ENCODE measurements at places on chromosomes 2 and 18.

DNA sequence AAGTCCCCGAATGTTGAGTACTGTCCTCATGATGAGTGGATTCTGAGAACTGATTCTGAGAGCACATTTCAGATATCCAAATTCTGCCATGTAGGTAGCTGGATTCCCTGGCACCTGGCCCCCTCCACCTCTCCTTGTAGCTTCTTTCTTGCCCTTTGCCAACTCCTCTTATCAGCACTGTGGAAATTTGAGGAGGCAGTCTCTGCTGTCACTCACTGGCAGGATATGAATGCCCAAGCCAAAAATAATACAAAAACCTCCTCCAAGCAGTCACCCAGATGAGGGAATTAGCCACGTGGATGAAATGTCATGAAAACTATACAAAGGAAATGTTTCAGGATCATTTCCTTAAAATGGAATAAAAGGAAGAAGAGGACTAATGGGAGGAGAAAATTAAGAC, 276.8 kb downstream of the SETBP1 start:
- no peak for DNase-seq

DNA sequence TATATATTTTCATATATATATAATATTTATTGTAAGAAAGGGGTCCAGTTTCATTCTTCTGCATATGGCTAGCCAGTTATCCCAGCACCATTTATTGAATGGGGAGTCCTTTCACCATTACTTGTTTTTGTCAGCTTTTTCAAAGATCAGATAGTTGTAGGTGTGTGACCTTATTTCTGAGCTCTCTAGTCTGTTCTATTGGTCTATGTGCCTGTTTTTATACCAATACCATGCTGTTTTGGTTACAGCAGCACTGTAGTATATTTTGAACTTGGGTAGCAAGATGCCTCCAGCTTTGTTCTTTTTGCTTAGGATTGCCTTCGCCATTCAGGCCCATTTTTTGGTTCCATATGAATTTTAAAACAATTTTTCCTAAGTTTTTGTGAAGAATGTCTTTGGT, 320.1 kb downstream of the CDH2 start:
- DNase-seq, result no peak

DNA sequence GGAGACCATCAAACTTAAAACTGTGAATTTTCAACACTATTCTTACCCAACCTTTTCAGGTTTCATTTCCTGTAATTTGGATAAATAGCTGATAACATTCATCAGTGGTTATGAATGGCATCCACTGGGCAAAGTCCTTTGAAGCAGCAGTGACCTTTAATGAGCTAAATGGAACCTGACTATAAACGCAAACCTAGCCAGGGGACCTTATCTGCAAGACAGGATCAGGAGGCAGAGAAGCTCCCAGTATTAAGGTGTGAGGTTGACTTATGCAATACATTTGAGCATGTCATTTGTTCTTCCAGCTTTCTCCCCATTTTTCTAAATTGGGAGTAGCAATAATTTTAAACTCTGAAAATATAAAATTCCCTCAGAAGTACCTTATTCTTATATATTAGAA, 38.4 kb downstream of the CREG2 start:
- no peak for DNase-seq

DNA sequence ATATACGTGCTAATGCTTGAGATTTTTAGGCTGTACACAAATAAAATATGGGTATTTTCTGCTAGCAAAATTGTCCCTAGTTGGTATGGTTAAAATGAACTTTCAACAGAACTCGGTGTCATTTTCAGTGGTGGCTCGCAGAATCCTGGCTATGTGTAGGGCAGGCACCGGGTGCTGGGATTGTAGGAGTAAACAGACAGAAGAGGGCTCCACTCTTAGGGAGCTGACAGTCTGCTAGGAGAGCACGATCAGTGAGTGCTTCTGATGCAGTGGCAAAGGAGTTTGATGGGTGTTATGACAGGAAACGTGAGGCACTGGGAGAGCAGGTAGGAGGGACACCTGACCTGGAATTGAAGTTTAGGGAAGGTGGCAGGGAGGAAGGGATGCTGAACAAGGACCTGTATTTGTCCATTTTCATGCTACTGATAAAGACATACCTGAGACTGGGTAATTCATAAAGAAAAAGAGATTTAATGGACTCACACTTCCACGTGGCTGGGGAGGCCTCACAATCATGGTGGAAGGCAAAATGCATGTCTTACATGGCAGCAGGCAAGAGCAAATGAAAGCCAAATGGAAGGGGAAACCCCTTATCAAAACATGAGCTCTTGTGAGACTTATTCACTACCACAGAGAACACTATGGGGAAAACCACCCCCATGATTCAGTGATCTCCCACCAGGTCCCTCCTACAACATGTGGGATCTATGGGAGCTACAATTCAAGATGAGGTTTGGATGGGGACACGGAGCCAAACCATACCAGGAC, 105.4 kb upstream of the LCLAT1 start:
- no peak for DNase-seq

- DNase-seq, result peak; percentile 20
These were observed 114.8 kb upstream of the PTPRM start for GRCh38 chr18:7452331-7452730.

DNA sequence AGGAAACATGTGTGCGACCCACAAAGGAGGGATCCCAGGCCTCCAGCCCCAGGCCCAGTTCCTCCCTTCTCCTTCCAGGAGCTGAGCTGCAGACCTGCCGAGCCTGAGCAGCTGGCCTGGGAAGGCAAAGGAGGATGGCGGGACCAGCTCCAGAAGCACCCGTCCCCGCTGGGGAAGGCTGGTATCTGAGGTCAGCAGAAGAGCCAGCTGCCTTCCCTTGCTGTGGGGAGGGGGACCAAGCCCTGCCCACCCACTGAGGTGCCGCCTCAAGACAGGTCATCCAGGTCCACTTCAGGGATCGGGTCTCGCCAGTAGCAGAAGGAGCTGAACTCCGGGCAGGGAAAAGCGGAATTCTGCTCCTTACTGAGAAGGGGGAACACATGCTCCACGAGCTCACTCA, 73.2 kb downstream of the EMILIN2 start:
- no peak for DNase-seq

- DNase-seq, result no peak
These were observed 227.6 kb upstream of the ETAA1 start for GRCh38 chr2:67169417-67170140.

DNA sequence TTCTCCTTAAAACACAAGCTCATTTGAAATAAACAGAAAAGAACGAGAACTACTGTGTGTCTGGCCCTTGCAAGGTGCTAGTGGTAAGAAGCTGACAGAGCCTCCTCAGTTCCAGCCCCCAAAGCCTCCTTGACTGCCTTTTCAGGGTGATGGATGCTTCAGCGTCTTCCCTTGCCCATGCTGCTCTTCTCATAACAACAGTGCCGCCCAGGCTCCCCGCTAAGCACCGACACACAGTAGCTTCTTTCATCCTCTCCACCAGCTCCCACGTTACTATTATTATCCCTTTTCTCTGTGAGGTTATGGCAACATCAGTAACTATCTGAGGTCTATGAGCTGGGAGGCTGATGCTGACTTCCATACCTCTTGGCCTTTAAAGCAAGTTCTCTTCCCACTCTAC, 418.6 kb downstream of the TSN start:
- no peak for DNase-seq

- no peak for DNase-seq
These were observed 11.9 kb downstream of the MAL start for GRCh38 chr2:95037384-95037839.

DNA sequence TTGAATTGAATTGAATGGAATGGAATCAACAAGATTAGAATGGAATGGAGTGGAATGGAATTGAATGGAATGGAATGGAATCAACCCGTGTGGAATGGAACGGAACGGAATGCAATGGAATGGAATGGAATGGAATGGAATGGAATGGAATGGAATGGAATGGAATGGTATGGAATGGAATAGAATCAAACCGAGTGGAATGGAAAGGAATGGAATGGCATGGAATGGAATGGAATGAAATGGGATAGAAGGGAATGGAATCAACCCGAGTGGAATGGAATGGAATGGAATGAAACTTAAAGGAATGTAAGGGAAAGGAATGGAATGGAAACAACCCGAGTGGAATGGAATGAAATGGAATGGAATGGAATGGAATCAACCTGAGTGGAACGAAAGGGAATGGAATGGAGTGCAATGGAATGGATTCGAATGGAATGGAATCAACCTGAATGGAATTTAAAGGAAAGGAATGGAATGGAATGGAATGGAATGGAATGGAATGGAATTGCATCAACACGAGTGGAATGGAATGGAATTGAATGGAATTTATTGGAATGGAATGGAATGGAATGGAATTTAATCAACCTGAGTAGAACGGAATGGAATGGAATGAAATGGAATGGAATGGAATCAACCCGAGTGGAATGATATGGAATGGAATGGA, 1146.6 kb downstream of the RPIA start:
- DNase-seq, result no peak

DNA sequence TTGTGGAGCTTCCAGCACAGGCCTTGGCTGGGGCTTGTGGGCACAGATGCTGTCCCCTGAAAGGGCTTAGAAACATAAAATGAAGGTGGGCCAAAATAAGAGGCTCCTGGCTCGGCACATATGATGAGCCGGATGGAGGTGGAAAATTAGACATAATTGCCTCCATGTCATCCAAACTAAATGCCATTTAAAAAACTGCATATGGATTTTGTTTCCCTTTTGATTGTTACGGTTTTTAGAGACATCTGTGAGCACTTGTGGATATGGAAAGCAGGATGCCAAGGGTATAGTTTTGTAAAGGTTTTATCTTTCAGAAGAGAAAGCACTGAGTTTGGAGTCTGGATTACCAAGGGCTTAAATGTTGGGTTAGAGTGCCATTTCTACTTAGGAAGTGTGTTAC, 498.3 kb downstream of the RIT2 start:
- DNase-seq, result no peak

DNA sequence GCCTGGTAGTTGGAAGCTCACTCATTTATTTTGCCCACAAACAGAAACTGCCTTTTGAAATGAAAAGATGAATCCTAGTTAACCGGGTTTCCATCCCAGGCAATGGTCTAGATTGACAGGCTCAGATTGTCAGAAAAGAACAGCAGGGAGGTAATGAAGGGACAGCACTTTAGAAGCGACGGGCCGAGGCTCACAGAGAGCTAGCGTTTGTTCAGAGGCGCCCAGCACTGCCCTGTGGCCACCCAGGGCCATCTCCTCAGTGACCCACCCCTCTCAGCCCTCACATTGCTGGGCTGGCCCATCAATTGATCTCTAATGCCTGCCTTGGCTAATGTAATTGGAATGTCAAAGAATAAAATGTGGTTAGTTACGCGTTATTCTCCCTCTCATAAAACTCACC, 304.8 kb downstream of the CDCA7 start:
- DNase-seq, result no peak

GRCh38 chr18:12879840-12880540, 4.0 kb downstream of the PTPN2 start:
- no peak for DNase-seq

- no peak for DNase-seq
These were observed 734.0 kb upstream of the GCFC2 start for GRCh38 chr2:76444732-76445131.

DNA sequence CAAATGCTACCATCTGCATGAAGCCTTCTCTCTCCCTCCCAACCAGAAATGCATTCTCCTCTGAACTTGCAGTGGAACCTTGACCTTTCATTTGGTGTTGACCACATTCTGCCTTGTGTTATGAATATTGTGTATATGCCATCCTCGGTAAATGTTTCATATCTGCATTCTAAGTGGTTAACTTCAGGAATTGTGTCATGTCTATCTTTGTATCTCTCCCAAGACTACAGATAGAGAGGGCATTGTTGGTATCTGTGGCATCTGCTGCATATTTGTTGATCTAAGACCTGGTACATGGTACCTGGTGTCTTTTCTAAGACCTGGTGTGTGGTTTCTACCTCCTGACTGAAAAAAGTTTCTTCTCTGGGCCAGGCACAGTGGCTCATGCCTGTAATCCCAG, 34.0 kb downstream of the CASP10 start:
- no peak for DNase-seq

DNA sequence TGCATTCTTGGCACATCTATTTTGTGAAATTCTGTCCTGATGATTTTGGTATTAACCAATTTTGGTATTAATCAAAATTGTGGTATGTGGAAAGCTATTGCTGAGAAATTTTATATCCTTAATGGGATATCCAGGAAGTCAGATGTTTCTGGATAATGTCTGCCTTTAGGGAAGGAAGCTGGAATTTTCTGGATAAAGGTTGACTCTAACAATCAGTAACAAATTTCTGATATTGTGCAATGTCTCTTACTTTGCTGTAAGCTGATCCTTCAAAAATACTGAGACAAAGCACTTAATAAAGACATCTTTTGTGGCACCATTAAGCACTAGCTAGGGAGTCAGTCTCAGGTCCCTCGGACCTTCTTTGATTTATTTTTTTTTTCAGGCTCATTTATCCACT, 100.8 kb upstream of the UGP2 start:
- DNase-seq, result no peak

DNA sequence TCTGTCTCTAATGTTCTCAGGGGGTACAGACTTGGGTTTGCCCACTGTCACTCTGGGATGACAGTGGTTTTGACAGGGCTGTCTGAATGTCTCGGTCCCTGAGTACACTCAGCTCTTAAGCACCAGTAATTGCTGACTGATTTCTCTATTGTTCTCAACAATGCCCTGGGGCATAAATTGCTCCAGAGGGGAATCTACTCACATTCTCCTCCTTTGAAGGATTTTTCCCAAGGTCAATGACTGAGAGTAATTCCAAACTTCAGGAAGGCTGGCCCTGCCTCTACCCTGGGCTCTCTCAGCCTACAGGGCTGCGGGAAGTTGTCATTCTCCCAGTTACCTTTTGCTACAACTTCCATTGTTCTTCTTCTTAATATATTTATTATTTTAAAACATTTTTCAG, 36.5 kb downstream of the MC2R start:
- no peak for DNase-seq

- DNase-seq, result no peak
These were observed 66.8 kb downstream of the PDE11A start for GRCh38 chr2:178005756-178006155.

GRCh38 chr2:22056621-22057132, 932.9 kb downstream of the TDRD15 start:
- no peak for DNase-seq

- no peak for DNase-seq
These were observed 713.7 kb downstream of the ADCYAP1 start for GRCh38 chr18:1618364-1618763.

GRCh38 chr18:7677001-7677400, 109.9 kb downstream of the PTPRM start:
- no peak for DNase-seq

- no peak for DNase-seq
These were observed 57.4 kb upstream of the EPAS1 start for GRCh38 chr2:46239847-46240181.

GRCh38 chr18:28766721-28767120, 589.8 kb upstream of the CDH2 start:
- no peak for DNase-seq

GRCh38 chr2:218129458-218130135, 3.8 kb downstream of the CXCR2 start:
- DNase-seq, result no peak

DNA sequence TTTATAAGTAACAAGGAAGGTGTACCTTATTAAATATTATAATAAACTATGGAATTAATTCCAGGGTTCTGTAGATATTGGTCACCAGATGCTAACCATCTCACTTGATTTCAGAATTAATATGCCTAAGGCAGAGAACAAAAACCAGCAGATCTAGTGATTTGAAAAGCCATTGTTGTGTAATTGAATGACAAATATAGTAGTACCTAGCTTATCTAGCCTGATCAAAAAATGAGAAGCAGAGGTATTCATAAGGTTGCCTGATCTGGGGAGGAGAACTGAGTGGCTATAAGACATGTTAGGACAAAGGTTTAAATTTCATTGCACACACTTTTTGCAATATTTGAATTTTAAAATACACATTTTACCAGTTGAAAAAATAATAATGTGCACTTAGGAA, 132.0 kb upstream of the UBE2E3 start:
- no peak for DNase-seq
